ENCODE measurements at places on chromosomes 1 and 21.

DNA sequence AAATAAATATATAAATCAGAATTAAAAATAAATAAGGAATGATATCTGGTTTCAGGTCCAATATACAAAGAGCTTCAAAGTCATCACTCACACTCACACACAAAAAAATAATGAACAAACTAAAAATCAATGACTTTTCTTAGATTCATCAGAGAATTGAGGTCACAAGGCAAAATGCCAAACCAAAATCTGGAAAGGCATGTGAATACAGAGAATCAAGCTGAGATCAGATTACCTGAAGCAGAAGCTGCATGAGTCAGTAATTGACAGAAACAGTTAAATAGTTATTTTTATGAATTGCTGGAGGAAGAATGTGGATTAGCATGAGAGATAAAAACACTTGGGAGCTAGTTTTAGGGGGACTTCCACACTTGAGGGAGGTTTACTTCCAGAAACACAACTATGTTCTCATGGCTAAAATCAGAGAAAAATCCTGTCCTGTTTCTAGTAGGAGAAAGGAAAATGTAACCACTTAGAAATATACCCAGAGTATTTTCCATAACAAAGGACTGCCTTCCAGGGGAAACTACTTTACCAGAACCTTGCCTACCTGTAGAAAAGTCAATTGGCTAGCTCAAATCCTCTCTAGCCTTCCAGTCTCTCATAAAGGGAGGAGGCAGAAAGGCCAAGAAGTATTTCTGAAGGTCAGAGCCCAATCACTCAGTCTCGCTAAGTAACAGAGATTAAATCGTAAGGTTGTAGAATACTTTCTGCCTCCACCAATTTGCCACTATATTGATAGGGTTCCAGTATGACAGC lies 536.6 kb upstream of the NR5A2 start:
- DNase-seq, result no peak

GRCh38 chr1:203326830-203327683 lies 21.7 kb downstream of the BTG2 start:
- peak; percentile 97 for DNase-seq

- DNase-seq, result no peak
Observed at GRCh38 chr1:89060091-89060490, 4.9 kb downstream of the GBP1 start.

DNA sequence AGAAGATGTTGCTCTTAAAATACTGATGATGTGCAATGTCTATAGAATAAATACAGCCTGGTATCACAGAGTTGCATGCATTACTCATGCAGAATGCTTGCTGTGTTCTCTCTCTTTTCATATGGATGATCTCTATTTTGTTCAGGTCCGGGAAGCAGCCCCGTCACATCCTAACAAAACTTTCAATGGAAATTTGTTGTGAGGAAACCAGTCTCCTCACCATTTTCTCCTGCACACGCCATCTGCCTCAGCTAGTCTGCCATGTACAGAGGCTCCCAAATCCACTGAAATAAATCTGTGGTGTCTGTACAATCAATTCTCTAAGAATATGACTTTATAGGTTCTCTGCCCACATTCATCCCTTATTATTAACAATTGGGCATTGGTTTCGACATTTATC lies 42.4 kb downstream of the DAB1 start:
- DNase-seq, result no peak

DNA sequence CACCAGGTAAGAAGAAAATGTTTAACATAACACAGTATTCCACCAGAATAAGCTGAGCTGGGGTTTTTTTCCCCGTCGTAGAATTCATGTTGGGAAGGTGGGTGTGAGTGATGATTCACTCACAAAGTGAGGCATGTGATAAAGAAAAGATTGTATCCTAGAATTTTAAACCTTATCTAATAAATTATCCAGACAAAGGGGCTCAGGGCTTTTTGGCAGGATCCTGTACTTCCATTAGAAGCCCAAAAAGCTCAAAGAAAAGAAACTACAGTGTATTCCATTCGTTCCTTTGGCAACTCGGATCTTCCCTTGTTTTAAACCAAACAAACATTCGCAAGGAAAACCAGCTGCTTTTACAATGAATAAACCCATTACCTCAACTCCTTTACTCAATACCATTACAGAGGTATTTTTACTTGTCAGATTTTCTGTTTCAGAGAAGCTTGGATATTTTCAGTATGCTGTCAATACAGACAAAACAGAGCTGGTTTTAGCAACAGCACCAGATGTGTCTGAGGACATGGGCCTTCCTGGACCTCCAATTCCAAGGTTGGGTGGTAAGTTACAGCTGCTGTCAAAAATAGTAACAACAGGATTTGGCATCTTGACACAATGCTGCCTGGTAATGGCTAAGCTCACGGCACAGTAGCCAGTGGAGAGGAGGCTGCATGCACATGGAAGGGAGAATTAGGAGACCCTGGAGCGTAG lies 159.9 kb upstream of the RUNX1 start:
- no peak for DNase-seq

GRCh38 chr1:91725989-91726721 lies 159.8 kb downstream of the TGFBR3 start:
- DNase-seq, result no peak

DNA sequence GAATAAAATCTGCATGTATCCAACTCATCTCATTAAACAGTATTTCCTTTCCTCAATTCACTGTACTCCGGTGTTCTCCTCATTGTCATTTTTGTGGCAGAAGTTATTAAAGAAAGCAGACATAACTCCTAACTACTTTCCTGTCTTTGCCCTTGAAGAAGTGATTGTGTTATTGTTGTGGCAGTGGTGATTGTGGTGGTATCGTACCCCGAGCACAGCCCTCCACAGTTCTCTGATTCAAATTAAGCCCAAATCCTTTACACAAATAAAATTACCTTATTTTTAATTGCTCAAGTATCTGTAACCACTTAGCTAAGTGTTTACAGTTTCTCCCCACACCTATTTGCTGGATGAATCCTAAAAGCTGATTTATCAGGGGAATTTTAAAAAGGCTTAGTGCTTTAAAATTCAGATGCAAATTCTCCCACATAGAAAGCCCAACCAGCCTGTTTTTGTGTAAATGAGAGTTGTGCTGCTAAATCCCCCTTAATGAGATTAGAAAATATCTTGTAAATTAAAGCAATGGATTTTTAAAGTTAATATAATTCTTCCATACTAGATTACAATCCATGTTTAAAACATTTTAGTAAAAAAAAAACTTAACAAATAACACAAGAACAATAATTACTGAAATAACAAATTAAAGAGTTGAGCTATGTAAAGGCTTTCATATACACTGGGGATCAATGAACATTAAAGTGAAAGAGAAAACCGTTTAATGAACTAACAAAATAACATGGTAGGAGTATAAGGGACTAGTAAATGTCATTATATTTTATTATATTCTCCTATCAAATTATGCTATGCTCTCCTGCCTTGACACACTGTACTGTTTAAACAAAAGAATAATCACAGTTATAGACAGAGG lies 259.0 kb downstream of the NEGR1 start:
- DNase-seq, result no peak

- no peak for DNase-seq
Observed at GRCh38 chr1:229221106-229222019, 49.5 kb upstream of the RAB4A start.

DNA sequence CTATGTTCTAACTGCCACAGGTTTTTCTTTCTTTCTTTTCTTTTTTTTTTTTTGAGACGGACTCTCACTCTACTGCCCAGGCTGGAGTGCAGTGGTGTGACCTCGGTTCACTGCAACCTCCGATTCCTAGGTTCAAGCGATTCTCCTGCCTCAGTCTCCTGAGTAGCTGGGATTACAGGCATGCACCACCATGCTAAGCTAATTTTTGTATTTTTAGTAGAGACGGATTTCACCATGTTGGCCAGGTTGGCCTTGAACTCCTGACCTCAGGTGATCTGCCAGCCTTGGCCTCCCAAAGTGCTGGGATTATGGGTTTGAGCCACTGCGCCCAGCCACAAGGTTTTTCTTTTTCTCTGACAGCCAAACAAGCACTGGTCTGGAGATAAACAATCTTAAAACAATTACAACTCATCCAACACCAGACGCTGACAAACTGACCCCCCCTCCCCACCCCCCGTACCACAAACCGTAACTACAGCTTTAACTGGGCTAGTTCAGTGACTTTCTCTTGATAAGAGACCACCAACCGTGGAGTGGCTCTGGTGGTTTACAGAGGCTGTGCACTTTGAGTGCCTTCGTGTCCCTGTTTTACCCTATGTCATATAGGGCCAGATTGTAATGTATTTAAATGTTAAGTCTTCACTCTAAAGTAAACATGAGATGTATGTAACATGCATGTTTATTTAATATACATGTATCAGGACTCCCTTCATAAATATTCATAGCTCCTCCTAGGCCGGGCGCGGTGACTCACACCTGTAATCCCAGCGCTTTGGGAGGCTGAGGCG lies 19.5 kb upstream of the PUM1 start:
- DNase-seq, result no peak

DNA sequence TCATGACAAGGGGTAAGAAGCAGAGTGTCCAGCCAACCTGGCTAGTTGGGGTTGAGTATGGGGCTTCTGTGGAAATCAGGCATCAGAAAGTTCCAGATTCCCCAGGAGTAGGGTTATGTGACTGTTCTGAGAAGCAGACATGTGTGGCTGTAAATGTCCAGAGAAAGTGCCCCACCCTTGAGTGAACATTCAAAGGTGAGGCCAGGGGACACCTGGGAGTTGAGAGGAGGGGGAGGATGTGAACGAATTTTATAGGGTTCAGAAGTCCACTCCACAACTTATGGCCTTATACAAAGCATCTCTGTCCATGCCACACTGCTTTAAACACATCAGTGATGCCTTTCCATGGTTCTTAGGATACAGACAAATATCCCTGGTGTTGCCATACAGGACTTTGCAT lies 133.3 kb downstream of the IGSF21 start:
- no peak for DNase-seq

- DNase-seq, result no peak
Observed at GRCh38 chr1:206575894-206576737, 36.1 kb downstream of the EIF2D start.

DNA sequence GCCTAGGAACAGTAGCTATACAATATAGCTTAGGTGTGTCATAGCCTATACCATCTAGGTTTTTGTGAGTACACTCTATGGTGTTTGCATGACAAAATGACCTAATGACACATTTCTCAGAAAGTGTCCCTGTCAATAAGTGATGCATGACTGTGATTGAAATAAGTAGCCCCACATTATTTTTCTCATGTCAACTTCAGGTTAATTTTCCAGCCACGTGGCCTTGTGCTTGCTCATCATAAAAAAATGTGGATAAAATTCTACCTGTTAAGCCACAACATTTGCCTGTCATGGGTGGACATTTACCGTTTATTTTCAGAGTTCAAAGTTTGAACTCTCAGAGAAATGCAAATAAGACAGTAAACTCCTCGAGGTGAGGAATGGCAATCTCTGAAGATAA lies 5.5 kb downstream of the DISC1 start:
- DNase-seq, result no peak

- no peak for DNase-seq
Observed at GRCh38 chr1:67856921-67857320, 23.7 kb upstream of the GNG12 start.

- peak; percentile 70 for DNase-seq
Observed at GRCh38 chr1:12460911-12461621, 156.9 kb downstream of the DHRS3 start.

DNA sequence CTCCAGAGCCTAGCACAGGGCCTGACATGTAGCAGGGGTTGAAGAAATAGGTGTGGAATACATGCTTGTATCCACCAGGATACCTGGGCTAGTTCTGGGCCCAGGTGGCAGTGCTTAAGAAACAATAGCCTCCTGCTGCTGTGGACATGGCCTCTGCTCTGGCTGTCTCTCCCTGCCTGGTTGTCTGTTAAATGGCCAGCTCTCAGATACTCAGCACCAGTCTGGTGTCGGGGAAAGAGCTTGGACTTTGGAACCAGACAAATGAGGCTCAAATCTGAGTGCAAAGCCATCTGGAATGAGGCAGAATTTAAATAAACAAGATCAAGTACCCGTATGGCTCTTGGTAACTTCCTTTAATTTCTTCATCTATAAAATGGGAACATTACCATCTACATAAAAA lies 31.5 kb downstream of the SESN2 start:
- DNase-seq, result no peak

DNA sequence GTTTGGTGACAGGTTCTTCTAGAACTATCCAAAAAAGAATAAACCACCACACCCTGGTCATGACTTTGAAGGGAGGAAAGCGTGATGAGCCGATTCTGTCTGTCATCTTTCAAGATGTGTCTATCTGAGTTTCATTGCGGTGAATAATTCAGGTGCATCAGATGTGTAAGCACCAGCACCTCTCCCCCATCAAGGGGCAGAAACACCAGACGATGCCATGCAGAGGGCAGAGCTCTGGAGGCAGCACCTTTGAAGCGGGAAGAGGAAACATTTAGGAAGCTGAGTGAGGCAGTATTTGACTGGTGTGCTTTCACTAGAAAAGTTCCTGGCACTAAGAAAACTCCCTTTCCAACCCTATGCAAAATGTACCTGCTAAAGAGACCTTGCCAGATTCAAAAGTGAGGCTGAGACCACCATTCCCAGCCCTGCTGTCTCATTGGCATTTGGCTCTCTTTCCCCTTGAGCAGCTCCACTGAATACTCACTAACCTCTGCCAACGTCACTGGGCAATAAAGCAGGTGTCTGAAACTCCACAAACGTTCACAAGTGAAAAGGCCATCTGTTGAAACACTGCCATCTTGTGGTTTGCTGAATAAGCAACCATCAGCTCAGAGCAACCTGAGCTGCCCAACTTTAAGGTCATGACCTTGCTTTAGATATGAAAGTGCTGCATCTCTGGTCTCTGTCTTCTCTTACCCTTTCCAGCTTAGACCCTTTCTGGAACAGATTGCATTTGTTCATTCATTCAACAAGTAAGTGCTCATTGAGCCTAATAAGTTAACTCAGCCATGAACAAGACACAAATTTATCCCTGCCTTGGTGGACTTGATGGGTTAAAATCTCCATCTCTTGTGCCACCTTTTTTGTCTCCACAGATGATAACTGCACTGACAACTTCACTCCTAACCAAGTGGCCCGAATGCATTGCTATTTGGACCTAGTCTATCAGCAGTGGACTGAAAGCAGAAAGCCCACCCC lies 228.6 kb downstream of the PAPPA2 start:
- DNase-seq, result no peak

DNA sequence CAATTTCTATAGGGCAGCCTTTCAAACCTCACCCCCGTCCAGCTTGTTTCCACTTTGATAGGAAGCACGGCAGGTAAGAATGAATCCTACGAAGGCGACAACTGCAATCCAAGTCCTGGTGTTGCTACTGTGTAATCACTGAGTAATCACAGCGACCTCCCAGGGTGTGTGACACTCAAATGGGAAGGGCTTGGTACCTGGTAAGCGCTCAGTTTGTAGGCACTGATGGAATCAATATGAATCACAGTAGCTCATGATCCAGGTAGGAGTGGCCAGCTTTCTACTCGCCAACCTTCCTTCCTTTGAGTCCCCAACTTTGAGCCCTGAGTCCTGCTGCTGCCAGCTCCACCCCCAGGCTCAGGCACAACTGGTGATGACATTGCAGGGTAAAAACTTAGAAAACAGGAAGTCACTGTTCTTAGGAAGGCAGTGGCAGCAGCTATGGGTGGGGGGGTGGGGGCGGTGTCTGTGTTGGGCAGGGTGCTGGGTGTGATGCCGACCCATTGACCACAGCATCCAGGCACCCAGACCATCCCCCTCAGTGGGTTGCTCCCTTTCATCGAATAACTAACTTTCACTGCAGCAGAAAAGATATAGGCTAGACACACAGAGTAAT lies 70.7 kb downstream of the CD247 start:
- peak; percentile 70 for DNase-seq

Measured in Right ventricle myocardium inferior (tissue), 1 donor.